ENCODE measurements at places on chromosomes 12 and 14.

GRCh38 chr14:88492272-88493089 is 62.3 kb downstream of the PTPN21 start:
- peak; percentile 82 for DNase-seq

DNA sequence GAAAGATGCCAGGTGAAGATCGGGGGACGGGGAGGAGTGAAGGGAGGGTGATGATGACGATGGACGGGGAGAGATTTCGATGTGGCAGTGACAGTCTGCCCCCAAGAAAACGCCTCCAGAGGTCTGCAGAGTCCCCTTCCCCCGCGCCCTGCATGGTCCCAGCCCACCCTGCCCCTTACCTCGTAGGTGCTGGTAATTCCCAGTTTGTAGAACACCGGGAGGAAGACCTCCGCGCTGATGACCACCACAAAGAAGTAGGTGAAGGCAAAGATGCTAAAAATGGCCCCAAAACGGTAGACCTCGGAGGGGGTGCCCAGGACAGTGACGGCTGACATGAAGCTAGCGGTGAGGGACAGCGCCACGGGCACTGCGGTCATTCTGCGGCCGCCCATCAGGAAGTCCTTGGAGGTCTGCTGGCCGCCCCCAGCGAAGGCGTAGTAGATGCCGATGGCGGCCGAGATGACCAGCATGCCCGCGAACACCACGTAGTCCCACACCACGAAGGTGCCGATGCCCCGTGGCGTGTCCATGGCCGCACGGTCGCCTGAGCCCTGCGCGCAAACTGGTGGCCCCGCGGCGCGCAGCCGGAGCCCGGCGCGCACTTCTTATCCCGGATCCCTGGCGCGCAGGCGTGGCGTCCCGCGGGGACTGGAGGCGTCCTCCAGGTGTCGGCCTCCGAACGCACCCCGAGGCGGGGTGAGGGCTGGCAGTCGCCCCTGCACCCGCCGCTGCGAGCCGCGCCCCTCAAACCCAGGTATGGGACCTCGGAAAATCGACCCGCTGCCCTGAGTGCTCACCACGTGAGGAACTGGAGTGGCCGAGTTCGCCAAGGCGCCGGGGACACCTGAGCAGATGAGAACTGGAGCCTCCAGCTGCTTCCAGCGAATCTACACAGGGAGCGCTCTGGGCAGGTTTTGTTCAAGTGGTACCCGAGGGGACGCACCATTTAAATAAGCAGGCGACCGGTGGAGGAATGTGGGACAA is at the start of gene SLC5A8:
TSS of gene SLC5A8 (minus strand) at position 920 of the 984 bp plus-strand sequence. CDS start at position 530, 390 bp downstream.
- DNase-seq, result no peak

- DNase-seq, result no peak
These were observed at the start of gene WNT5B for GRCh38 chr12:1628666-1629337. Gene WNT5B, plus strand, starts transcription at chr12:1629231. Its CDS starts 2,124 bp downstream, at chr12:1631355.

- peak; percentile 37 for DNase-seq
These were observed 3.3 kb downstream of the PPP1R3E start for GRCh38 chr14:23299211-23299957.

- DNase-seq, result no peak
These were observed 81.4 kb downstream of the NTN4 start for GRCh38 chr12:95709152-95709551.

DNA sequence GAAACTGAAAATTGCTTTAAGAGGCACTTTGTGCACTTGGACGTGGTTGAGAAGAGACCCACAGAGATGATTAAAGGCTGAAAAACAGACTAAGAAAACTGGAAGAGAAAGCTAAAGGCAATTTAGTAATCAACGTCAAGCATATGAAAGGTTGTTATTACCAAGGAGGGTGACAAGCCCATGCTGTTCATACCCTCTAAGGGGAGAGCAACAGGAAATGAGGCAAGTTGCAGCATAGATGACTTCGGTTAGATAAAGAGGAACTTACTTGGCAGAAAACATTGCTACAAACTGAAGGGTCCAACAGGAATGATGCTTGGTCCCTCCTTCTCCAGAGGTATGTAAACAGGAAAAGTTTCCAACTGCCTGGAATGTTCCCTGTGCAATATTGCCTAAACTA is 107.8 kb downstream of the DUSP6 start:
- peak; percentile 75 for DNase-seq
